Non-pigmented ciliary epithelial cell (primary cell): ENCODE measurements at places on chromosomes 6 and 20.

GRCh38 chr20:37945091-37945547, 42.2 kb downstream of the VSTM2L start:
- no peak for DNase-seq

DNA sequence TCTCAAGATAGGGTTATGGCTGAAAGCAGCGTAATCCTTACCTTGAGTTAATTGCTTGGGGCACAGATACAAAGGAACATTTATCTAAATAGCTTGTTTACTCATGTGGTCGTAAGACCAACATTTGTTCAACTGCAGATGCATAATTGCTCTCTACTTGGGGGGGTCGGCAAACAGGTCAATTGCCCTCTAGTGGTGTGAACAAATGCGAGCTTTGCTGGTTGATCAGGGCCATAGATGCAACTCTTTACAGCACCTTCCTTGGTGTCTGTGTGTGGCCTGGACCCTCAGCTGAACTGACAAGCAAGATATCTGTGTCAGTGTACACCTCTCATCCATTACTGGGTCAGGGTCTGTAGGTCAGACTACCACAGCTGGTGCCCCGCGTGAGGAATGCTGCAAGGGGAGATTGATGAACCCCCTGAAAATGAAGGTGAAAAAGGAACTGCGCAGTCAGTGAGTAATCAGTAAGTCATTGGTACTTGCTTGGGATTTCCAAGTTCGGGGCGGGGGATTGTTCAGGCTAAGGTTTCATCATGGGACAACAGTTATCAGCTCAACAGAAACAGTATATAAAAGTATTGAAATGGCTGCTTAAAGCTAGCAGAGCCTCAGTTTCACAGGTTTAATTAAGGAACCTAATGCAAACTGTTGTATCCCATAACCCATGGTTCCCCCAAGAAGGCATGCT, 24.0 kb downstream of the HLA-DPA1 start:
- no peak for DNase-seq

- no peak for DNase-seq
These were observed 46.5 kb upstream of the IFNGR1 start for GRCh38 chr6:137265561-137266308.

DNA sequence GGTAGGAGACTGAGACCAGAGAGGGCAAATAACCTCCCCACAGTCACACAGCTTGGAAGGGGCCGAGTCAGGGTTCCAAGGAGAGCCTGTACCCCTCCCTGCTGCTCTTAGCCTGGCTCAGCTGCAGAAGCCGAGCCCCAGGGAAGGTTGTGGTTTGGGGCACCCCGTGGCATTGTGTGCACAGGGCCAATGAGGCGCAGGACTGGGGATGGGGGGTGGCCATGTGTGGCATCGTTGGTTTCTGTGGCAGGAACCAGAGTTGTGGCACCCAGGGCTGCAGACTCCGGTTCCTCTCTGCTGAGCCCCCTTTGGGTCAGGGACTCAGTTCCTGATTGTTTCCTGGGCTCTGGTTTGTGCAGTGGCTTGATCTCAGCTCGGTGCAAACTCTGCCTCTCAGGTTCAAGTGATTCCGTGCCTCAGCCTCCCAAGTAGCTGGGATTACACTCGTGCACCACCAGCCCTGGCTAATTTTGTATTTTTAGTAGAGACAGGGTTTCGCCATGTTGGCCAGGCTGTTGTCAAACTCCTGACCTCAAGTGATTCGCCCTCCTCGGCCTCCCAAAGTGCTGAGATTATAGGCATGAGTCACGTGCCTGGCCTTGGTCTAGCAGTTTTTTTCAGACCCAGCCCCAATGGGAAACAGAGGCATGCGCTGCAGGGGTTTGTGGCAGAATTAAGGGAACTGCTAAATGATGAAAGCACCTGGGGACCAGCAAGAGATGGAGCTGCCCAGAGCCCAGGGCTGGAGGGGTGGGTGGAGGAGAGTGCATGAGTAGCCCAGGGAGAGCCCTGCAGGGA, 221.0 kb upstream of the SULF2 start:
- DNase-seq: no peak

DNA sequence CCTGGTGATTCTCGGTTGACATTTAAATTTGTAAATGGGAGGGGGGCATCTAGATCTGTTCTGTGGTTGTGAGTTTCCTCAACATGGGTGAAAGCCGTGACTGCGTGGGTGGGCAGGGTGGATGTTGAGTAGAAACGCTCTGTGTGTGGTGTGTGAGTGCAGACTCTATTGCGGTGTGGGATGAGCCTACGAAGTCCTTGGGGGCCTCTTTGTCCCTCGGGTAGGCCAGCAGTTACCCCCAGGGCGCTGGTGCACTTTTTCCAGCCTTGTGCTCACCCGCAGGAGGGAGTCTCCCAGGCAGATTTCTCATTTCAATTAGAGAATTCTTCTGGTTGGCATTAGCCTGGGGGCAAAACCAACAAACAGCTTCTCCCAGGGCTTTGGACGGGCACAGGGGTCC, 10.6 kb downstream of the TOX2 start:
- no peak for DNase-seq

DNA sequence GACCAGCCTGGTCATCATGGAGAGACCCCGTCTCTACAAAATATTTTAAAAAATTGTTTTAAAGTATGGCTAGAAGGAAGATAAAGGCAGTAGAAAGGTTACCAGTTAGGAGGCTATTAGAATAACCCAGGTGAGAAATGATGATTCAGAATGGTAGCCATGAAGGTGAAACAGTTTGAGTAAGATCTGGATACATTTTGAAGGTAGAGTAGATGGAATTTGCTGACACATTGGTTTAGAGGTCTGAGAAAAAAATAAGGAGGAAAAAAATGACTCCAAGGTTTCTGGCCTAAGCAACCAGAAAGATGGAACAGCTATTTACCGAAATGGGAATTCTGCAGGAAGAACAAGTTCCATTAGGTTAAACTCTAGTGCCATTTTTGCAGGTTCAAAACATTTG, 167.9 kb upstream of the TAB2 start:
- no peak for DNase-seq
